ENCODE measurements at places on chromosomes 12 and 14. TPM values are rescaled to one million over a fixed set of nuclear protein-coding genes. Genes with fewer than 3 reads are reported as not detected.

The VTI1B gene
- 20.4 TPM for total RNA-seq

The EGLN3 gene
- total RNA-seq, result 60.0 TPM

The OVCH1 gene
- under 0.01 TPM for total RNA-seq

The TMEM30B gene
- total RNA-seq, result 1.6 TPM

The SERPINA1 gene
- total RNA-seq, result 3.7 TPM

The NID2 gene
- total RNA-seq, result 76.7 TPM

The ITGB7 gene
- 1.6 TPM for total RNA-seq

The CFAP73 gene
- total RNA-seq, result not detected

The OLR1 gene
- total RNA-seq, result not detected

The RPGRIP1 gene
- not detected for total RNA-seq

The DCN gene
- 688 TPM for total RNA-seq

The CD163 gene
- 23.0 TPM for total RNA-seq

The ATL1 gene
- total RNA-seq, result 5.2 TPM

The EFCAB11 gene
- 7.3 TPM for total RNA-seq

The PIGH gene
- total RNA-seq, result 18.3 TPM

The LRR1 gene
- 8.4 TPM for total RNA-seq

The SRSF9 gene
- 79.9 TPM for total RNA-seq

The RNF212B gene
- total RNA-seq, result not detected

The GZMH gene
- total RNA-seq, result not detected

The TMEM229B gene
- 0.52 TPM for total RNA-seq

The TESPA1 gene
- total RNA-seq, result 0.52 TPM

The PPP4R4 gene
- total RNA-seq, result 0.52 TPM

The GARIN6 gene
- total RNA-seq, result not detected

The KERA gene
- total RNA-seq, result 56.4 TPM

The KRT2 gene
- not detected for total RNA-seq

The BRI3BP gene
- 4.2 TPM for total RNA-seq

The OTOGL gene
- total RNA-seq, result 0.52 TPM
